ENCODE measurements at places on chromosomes 11 and 22.

DNA sequence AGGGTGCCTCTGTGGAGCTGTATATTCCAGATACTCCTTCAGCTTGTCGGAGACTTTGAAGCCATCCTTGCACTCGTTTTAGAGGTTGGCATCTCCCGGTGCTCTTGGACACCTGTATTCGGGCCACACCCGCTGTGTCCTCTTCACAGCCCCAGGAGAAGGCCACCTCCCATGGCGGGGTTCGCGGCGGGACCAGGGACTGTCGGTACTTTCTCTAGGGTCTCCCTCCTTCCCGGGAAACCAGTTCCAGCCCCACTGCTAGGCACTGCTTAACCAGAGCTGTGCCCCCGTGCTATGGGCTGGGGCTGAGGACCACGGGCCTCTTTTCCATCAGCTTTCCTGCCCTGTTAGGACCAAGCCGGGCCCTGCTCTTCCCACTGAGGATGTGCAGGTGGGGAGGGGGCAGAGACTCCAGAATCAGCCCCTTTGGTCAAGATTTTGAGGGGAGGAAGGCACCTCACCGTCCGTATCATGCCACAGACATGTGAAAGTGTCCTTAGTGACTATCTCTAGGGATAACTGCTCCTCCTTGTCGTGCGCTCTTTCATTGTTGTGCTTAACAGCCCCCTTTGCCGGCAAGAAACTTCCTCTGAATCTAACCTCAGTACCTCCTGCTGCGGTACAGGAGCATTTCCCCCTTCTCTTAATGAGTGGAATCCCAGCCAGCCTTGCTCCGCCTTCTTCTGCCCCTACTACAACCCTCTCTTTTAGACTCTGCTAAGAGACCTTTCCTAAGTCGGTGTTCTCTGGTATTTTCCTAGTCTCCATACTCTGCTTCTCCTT is 1.2 kb upstream of the B3GAT1 start:
- DNase-seq: no peak

- DNase-seq: no peak
Observed at GRCh38 chr11:8217926-8218325, 45.8 kb downstream of the LMO1 start.

GRCh38 chr11:115637599-115638241 is 133.5 kb upstream of the CADM1 start:
- no peak for DNase-seq

- DNase-seq: no peak
Observed at GRCh38 chr11:81487109-81487508, 1246.6 kb downstream of the FAM181B start.

GRCh38 chr22:50048061-50048765 is 9.9 kb downstream of the TTLL8 start:
- DNase-seq: no peak

DNA sequence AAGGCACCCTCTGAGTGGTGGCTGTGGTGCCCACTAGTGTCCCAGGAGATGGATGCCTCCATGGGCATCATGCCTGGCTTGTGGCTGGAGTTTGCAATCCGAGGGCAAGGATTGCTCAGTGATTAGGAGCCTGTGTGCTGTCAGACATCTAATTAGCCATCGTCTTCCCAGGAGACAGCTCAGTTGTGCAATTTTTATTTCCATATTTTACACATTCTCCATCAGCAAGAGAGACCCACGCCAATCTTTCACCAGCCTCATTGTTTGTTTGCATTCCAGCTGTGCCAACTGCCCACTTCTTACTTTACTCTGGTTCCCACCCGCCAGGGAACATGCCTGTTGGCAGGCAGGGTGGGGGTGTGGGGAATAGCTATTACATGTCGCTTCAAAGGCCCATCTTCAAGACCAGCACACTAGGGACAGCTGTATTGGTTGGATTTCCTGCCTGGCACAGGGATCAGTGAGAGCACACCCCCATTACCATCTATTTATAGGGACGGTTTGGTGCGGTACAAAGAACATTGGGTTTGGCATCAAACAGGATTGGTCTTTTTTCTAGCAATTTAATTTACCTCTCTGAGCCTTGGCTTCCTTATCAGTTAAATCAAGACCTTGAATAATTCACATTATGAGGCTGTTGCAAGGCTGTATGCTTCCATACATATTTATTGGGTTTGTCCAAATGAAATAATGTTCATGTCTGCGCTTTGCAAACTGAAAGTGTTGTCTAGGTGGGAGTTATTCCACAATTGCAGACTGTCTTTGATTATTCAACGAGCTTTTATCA is 80.7 kb upstream of the NAV2 start:
- DNase-seq: no peak

- no peak for DNase-seq
Observed at GRCh38 chr11:67369801-67370284, 3.6 kb downstream of the CLCF1 start.

DNA sequence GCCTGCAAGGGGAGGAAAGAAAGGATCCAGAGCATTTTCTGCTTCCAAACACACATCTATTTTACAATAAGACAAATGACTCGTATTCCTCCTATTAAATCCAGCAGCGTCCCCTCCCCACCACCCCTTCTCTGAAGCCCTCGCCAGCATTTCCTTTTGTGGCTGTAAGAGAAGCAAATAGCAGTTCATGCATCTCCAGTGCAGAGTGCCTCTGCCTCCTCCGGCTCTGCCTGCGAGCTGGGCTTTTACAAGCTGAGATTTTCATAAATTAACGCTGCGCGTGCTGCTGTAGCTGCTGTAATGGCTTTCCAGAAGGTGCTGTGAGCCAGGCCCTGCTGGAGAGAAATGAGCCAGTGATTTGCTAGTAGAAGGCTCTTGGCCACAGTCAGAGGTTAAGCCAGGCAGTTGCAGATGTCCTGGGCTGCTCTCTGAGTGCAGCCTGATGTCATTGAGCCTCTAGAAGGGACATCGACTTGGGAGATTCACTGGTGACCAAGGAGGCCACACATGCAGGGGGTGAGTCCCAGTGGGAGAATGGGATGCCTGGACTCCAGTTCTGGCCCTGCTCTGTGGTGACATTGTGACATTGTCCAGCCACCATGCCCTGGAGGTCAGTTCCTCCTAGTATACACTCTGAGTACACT is 134.5 kb upstream of the NAV2 start:
- no peak for DNase-seq

DNA sequence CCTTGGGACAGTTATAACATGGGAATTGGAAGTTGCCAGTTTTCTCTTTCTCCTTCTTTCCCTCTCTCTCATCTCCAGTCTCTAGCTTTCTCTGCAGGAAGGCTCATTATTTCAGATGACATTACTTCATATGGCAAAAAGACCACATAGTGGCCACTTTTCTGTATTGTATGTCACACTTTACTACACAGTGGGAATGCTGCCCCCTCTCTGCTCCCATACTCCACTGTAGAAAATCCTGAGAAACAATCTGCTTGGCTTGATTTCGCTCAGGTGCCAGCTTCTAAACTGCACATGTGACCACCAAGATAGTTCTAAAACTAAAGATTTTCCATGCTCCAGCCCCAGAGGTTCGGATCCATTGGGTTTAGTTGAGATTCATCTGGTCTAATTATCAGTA is 860.7 kb upstream of the CCDC90B start:
- no peak for DNase-seq

DNA sequence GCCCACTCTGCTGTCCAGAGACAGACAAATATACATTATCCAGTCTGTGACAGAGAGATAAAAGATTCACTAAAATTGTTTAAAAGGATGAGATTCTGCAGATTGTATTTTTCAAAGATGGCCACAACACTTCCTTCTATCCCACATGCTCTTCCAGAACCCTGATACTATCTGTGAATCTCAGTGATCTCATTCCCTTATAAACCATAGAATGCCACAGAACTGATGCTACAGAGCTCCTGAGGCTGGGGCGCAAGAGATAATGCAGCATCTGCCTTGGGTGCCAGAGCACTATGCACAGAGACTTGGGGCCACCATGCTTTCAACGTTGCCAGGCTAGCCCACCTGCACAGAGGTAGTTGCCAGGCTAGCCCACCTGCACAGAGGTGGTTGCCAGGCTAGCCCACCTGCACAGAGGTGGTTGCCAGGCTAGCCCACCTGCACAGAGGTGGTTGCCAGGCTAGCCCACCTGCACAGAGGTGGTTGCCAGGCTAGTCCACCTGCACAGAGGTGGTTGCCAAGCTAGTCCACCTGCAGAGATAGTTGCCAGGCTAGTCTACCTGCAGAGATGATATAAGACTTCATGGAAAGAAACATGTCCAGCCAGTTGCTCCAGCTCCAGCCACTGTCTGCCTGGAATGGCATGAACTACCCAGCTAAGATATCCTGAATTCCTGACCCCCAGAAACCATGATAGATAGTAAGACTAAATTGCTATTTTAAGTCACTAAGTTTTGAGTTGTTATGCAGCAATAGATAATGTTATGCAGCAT is 17.6 kb upstream of the SEPTIN5 start:
- DNase-seq: no peak

DNA sequence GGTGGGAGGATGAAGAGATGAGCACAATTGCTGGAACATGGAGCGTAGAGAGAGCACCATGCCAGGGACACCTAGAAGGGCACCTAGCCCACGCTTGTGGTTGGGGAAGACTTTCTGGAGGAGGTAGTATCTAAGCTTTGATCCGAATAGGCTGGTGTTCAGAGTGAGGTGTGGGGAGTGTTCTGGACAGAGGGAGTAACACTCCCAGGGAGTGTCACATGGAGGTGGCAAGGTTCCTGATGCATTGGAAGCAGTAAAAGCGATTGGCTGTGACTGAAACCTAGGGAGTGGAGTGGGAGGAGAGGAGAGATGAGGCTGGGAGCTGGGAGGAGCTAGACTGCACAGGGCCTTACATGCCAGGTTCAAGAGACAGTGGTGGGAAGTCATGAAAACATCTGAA is 188.0 kb upstream of the NCAM1 start:
- no peak for DNase-seq

- no peak for DNase-seq
Observed at GRCh38 chr11:61626580-61627380, 45.9 kb upstream of the SYT7 start.

GRCh38 chr11:129224538-129224937 is 32.4 kb upstream of the ARHGAP32 start:
- no peak for DNase-seq

GRCh38 chr22:43823353-43823908 is 11.3 kb upstream of the EFCAB6 start:
- no peak for DNase-seq

GRCh38 chr22:23452231-23453010 is 127.7 kb downstream of the IGLL1 start:
- no peak for DNase-seq

- no peak for DNase-seq
Observed at GRCh38 chr11:67311051-67311555, 7.8 kb downstream of the SSH3 start.

DNA sequence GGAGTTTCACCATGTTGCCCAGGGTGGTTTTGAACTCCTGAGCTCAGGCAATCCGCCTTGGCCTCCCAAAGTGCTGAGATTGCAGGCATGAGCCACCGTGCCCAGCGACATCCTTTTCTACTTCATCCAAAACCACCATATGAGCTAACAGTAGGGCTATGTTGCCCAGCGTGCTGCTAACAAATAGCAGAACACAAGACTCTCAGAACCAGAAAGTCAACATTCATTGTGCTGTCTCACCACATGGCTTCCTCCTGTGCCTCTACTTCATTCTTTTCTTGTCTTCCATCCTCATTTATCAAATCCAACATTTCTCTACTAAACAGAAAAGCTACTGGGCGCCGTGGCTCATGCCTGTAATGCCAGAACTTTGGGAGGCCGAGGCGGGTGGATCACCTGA is 12.0 kb upstream of the DENND5A start:
- DNase-seq: no peak

DNA sequence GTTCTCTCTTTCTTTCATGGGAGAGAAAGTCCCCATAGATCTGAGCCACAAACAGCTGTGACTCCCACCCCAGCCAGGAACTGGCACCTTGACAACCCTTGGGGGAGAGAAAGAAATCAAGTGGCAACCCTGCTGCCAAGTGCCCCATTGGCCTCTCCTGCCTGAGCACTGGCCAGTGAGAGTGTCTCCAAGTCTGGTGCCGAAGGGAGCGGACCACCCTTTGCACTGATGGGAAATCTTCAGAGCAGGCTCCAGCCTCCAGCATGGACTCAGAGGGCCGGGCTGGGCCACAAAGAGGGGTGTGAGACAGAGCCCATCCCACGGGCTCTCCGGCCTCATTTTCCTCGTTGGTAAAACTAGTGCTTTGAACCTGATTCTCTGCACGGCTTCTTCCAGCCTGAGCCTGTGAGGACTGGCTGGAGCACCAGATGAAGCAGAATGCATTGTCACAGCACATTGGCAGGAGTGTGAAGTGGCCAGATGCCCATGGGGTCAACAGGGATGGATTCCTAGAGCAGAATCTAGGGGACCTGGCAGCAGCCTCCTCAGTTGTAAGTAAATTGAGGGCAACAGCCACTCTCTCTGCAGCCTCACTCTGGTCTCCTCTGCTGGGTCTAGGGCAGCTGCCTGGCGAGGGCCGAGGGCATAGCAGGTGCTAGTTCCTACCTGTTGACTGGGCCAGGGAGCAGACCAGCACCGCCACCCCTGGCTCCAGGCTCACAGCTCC is 81.4 kb downstream of the TRIM29 start:
- DNase-seq: no peak

GRCh38 chr11:96144553-96144952 is 198.4 kb downstream of the MAML2 start:
- no peak for DNase-seq

GRCh38 chr22:45426387-45426786 is 12.9 kb downstream of the RIBC2 start:
- no peak for DNase-seq

GRCh38 chr11:18056561-18057181 is 10.6 kb upstream of the TPH1 start:
- DNase-seq: no peak

GRCh38 chr11:130208241-130209127 is 48.9 kb downstream of the ST14 start:
- no peak for DNase-seq

GRCh38 chr11:96103102-96103501 is 179.2 kb upstream of the MTMR2 start:
- no peak for DNase-seq

DNA sequence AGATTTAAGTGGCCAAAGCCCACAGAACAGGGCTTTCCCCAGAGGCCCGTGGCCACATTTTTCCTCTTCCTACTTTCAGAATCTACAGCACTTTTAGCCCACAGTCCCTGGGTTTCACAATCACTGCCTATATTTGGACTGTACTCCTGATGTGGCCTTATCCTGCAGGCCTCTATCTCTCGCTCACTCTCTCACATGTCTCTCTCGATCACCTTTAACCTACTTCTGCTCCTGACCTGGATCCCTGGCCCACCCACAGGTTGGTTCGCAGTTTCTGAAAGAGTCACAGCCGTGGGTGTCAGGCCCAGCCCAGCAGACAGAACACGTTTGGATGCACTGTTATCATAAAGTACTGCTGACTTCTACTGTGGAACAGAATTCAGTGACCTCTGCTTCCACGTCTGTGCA is 55.5 kb downstream of the LARGE1 start:
- DNase-seq: no peak

- no peak for DNase-seq
Observed at GRCh38 chr11:80214413-80214812, 773.6 kb upstream of the TENM4 start.

- no peak for DNase-seq
Observed at GRCh38 chr22:22486132-22486899, 22.2 kb downstream of the ZNF280B start.
